Stomach (tissue), 19 donors: ENCODE measurements at places on chromosomes 4 and X. TPM values are rescaled to one million over a fixed set of nuclear protein-coding genes. Genes with fewer than 3 reads are reported as not detected.

GRCh38 chrX:8138252-8138651, 32.8 kb downstream of the VCX2 start:
- DNase-seq = no peak
- no peaks in the 10 kb centered on the region for H3K4me1 ChIP-seq
- H3K4me3 ChIP-seq = no peak overlapping the region
- no peaks in the 10 kb centered on the region for H3K27me3 ChIP-seq
- no peaks in the 10 kb centered on the region for H3K36me3 ChIP-seq

GRCh38 chr4:126446917-126447316, 1132.2 kb downstream of the FAT4 start:
- H3K27ac ChIP-seq = no peak overlapping the region
- DNase-seq = no peak
- no peak overlapping the region for H3K4me3 ChIP-seq
- no peaks in the 10 kb centered on the region for H3K36me3 ChIP-seq
- no peaks in the 10 kb centered on the region for H3K4me1 ChIP-seq

GRCh38 chrX:53093177-53093655, 726 bp upstream of the KANTR start:
- DNase-seq = peak; percentile 90
- peak overlapping the region; percentile 80 for H3K27ac ChIP-seq
- no peaks in the 10 kb centered on the region for H3K36me3 ChIP-seq

- H3K27ac ChIP-seq = no peak overlapping the region
- H3K27me3 ChIP-seq = no peaks in the 10 kb centered on the region
- H3K4me3 ChIP-seq = no peak overlapping the region
- H3K4me1 ChIP-seq = no peaks in the 10 kb centered on the region
These were observed 1793.7 kb upstream of the TENM3 start for GRCh38 chr4:180449395-180449956.

GRCh38 chrX:16593801-16594200, 56.2 kb upstream of the S100G start:
- no peaks in the 10 kb centered on the region for H3K27me3 ChIP-seq
- H3K4me3 ChIP-seq = no peak overlapping the region
- no peak overlapping the region for H3K27ac ChIP-seq
- no peaks in the 10 kb centered on the region for H3K36me3 ChIP-seq

DNA sequence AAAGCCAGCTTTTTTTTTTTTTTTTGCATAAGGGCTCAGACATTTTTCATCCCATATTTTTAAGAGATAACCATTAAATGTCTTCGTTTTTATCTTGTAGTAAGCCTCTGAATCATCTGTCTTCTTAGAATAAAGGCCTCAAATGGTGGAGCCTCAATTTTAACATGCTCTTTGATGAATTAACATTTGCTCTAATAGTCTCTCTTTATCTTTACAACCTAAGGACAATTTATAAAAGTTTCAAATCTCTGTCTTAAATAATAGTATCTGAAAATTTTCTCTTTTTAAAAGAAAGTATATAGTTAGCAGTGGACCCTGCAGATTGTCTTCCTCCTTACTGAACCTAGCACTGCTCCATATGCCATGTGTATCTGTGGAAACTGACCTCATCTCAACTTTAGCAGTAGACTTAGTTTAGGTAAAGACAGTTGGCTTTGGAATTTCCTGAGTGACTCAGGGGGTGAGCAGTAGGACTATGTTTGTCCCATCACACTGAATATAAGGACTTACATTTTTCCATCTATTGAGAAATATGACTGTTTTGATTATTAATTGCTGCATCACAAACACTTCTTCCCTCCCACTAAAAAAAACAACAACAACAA, 1658.0 kb downstream of the STIM2 start:
- no peak overlapping the region for H3K27ac ChIP-seq
- H3K4me1 ChIP-seq = no peaks in the 10 kb centered on the region
- H3K27me3 ChIP-seq = no peaks in the 10 kb centered on the region

DNA sequence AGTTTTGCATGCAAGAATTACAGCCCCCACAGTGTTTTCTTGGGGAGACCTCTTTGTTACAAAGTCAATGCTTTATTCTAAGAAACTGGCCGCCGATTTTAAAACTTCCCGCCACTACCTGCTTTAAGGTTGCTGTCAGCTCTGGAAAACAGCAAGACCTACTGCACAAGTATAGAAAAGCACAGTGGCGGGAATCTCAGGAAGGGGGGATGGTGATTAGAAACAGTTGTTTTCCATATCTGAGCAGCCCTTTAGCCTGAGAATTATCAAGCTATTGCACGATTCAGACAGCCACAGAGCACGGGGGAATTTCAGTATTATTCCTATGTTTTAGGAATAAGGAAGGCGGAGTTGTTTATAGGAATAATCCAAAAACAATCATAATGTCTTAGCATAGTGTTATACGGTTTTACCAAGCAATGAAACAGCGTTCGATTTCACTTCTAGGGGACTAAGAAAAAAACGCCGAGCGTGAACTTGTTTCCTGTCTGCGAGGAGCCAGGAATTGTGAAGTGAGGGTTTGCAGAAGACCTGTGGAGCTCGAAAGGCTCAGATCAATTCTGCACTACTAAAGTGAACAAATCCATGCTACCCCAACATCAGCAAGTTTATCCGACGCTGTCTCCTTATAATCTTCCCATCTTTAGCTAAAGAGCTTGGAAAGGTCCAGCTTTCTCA, 81.3 kb downstream of the HMGN5 start:
- peak overlapping the region; percentile 56 for H3K4me3 ChIP-seq
- no peaks in the 10 kb centered on the region for H3K4me1 ChIP-seq
- no peaks in the 10 kb centered on the region for H3K36me3 ChIP-seq
- no peak for DNase-seq
- H3K27ac ChIP-seq = peak overlapping the region; percentile 58

DNA sequence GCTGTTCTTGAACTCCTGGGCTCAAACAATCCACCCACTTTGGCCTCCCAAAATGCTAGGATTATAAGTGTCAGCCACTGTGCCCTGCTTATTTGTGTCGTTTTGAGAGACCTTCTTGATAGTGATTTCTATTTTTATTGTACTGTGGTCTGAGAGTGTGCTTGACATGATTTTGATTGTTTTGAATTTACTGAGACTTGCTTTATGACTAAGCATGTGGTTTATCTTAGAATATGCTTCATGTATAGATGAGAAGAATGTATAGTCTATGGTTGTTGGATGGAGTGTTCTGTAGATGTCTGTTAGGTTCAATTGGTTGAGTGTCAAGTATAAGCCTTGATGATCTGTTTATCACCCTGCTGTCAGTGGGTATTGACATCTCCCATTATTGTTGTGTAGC, 789.3 kb downstream of the IL1RAPL1 start:
- H3K36me3 ChIP-seq = no peaks in the 10 kb centered on the region
- no peaks in the 10 kb centered on the region for H3K4me1 ChIP-seq
- DNase-seq = no peak
- no peak overlapping the region for H3K4me3 ChIP-seq
- no peak overlapping the region for H3K27ac ChIP-seq

- no peaks in the 10 kb centered on the region for H3K36me3 ChIP-seq
- no peaks in the 10 kb centered on the region for H3K27me3 ChIP-seq
- DNase-seq = peak; percentile 10
- H3K4me1 ChIP-seq = no peaks in the 10 kb centered on the region
These were observed 2078.4 kb upstream of the TENM3 start for GRCh38 chr4:180164799-180165198.

DNA sequence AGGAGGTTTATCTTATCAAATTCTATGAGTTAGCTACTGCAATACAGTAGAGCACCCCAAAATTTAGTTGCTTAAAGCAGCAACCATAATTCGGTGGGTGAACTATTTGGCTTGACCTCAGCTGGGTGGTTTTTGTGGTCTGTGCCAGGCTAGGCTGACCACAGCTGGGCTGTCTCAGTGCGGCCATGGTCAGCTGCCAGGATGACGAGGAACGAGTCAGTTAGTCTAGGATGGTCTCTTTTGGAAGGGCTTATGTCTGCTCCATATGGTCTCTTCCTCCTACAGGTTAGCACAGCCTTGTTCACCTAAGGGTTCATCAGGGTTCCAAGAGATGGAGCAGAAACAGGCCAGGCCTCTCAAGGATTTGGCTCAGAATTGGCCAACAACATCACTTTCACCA, 210.4 kb downstream of the PALLD start:
- no peaks in the 10 kb centered on the region for H3K36me3 ChIP-seq
- no peak overlapping the region for H3K4me3 ChIP-seq
- DNase-seq = no peak
- H3K27ac ChIP-seq = no peak overlapping the region
- H3K27me3 ChIP-seq = no peaks in the 10 kb centered on the region

DNA sequence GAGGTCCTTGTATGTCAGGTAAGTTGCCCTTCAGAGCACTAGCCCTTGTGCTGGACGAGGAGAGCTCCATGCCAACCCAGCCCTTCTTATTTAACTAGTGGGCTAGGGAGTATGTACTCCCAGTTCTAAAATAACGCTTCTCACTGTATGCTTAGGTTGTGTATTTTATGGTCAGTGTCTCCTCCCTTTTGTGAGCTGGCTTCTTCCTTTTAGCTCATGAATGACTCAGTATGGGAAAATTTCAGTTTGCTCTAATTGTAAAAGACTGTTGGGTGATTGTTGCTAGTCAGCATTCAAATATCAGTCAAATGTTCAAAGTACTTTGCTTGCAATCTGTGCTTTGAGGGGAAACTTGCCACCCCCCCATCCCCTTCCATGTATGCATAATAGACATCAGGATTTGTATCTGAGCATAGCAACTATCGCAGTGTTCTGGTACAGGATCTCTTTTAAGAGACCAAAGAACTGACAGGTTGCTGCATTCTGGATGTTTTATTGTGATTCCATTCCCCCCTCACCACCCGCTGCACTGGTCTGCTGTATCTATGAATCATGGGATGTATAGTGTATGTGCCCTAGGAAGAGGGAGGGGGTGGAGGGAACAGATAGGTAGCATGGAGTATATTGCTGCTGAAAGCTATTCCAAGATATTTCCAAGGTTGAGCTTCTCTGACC, 34.7 kb downstream of the DLG3 start:
- H3K36me3 ChIP-seq = no peaks in the 10 kb centered on the region
- H3K27ac ChIP-seq = peak overlapping the region; percentile 83
- H3K4me3 ChIP-seq = no peak overlapping the region
- DNase-seq = no peak

GRCh38 chr4:53931461-53931961, 132.9 kb downstream of the CHIC2 start:
- no peak overlapping the region for H3K27ac ChIP-seq
- H3K36me3 ChIP-seq = no peaks in the 10 kb centered on the region
- no peak for DNase-seq
- H3K4me3 ChIP-seq = no peak overlapping the region
- peaks cover 6% of the 10 kb centered on the region for H3K4me1 ChIP-seq

GRCh38 chr4:122259849-122260248, 107.7 kb downstream of the BLTP1 start:
- H3K27me3 ChIP-seq = no peaks in the 10 kb centered on the region
- H3K4me3 ChIP-seq = no peak overlapping the region
- no peak overlapping the region for H3K27ac ChIP-seq
- H3K36me3 ChIP-seq = peaks cover 91% of the 10 kb centered on the region
- no peaks in the 10 kb centered on the region for H3K4me1 ChIP-seq
- no peak for DNase-seq

The UXT gene
- 108 TPM for total RNA-seq

The SPATA18 gene
- 21.1 TPM for total RNA-seq

The CDS1 gene
- total RNA-seq = 4.1 TPM

The SMIM10 gene
- not detected for total RNA-seq

The COL25A1 gene
- total RNA-seq = 1.5 TPM

The PCDH19 gene
- total RNA-seq = 0.87 TPM

The IL13RA1 gene
- total RNA-seq = 70.1 TPM

The RAB41 gene
- total RNA-seq = not detected

The NCBP2L gene
- total RNA-seq = not detected

The CLRN2 gene
- total RNA-seq = not detected
